ENCODE measurements at places on chromosomes 5 and 9. TPM values are rescaled to one million over a fixed set of nuclear protein-coding genes. Genes with fewer than 3 reads are reported as not detected.

Gene IL9
- not detected for total RNA-seq

Gene MOCS2
- 53.5 TPM for total RNA-seq

Gene SLC34A1
- not detected for total RNA-seq

Gene ADRB2
- total RNA-seq, result not detected

Gene PAIP2
- 104 TPM for total RNA-seq

Gene APC
- 19.4 TPM for total RNA-seq

Gene MLANA
- total RNA-seq, result 0.11 TPM

Gene GFI1B
- total RNA-seq, result 0.51 TPM

Gene GMCL2
- not detected for total RNA-seq

Gene APBB3
- total RNA-seq, result 0.38 TPM

Gene THBS4
- 0.60 TPM for total RNA-seq

DNA sequence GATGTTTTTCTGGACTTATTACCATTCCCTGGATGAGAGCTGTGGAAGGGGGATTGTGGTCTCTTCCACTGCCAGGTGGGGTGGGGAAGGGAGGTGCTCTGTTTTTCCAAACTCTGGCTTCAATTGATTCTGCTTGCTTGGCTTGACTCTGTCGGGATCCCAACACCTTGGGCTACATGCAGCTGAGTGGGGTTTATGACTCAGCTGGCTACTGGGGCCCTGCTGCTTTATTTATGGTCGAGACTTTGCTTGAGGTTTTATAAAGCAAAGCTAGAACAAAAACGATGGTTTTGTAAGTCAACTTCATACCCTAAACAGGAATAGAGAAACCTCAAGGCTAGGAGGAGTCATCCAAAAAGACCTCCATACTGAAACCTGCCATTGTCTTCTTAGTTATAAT is 76.3 kb downstream of the AOPEP start:
- no peak overlapping the region for H3K27ac ChIP-seq
- no peak overlapping the region for H3K4me3 ChIP-seq
- H3K4me1 ChIP-seq, result peaks cover 30% of the 10 kb centered on the region
- DNase-seq, result no peak
- H3K36me3 ChIP-seq, result peaks cover 34% of the 10 kb centered on the region

GRCh38 chr5:107772418-107773310 is 101.9 kb upstream of the EFNA5 start:
- no peaks in the 10 kb centered on the region for H3K4me1 ChIP-seq
- DNase-seq, result no peak
- no peaks in the 10 kb centered on the region for H3K27me3 ChIP-seq
- H3K4me3 ChIP-seq, result no peak overlapping the region
- no peak overlapping the region for H3K27ac ChIP-seq
- H3K36me3 ChIP-seq, result no peaks in the 10 kb centered on the region

GRCh38 chr5:61304590-61305381 is 27.3 kb upstream of the ZSWIM6 start:
- no peak overlapping the region for H3K4me3 ChIP-seq
- H3K4me1 ChIP-seq, result peaks cover 48% of the 10 kb centered on the region
- H3K36me3 ChIP-seq, result no peaks in the 10 kb centered on the region
- peak; percentile 54 for DNase-seq
- H3K27me3 ChIP-seq, result no peaks in the 10 kb centered on the region

DNA sequence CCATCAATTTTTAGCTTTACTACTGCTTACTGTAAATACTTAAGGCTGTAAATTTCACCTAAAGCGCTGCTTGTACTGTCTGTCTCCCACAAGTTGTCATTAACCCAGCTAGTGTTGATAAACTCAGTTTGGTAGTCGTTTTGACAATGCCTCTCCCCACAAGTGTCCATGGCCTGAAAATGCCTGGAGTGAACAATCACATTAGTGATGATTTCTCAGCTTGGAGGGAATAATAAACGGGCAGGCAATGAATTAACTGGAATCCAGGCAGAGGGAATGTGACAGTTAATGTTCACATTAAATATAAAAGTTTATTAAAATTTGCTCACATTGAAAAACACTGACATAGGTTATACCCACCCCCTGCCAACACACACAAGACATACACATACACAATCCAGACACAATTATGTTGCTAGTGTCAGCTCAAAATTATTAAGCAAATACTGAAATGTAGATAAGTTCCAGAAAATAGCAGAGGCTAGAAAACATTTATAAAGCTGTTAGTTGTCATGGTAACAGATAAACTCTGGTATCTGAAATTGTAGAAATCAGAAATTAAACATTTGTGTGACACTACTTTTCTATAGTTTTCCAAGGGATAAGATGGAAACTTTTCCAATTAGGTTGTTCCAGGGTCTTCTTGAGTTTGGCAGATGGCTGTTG is 341.9 kb downstream of the DIRAS2 start:
- H3K4me3 ChIP-seq, result no peak overlapping the region
- DNase-seq, result no peak
- H3K36me3 ChIP-seq, result no peaks in the 10 kb centered on the region
- 0 out of 2 replicates have a peak, but pooled peaks cover 1% of the 10 kb centered on the region for H3K27me3 ChIP-seq
- no peak overlapping the region for H3K27ac ChIP-seq

DNA sequence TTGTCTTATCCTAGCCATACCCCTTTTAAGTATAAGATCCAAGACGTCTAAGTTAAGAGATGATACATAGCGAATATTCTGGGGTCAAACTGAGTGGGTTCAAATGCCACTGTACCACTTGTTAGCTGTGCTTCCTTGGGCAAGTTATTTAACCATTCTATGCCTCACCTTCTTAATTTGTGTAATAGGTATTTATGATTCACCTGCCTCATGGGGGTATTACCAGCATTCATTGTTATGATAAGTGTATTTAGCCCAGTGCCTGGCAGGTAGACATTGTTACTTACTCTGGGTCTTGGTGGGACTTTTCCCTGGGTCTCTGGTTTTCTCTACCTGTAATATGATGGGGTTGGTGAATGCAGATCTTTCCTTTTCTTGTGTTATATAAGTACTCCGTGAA is 3.8 kb downstream of the LARP1 start:
- peaks cover 70% of the 10 kb centered on the region for H3K4me1 ChIP-seq
- no peaks in the 10 kb centered on the region for H3K27me3 ChIP-seq
- H3K27ac ChIP-seq, result no peak overlapping the region
- peak overlapping the region; percentile 11 for H3K4me3 ChIP-seq
- peaks cover 6% of the 10 kb centered on the region for H3K36me3 ChIP-seq
- DNase-seq, result no peak

GRCh38 chr5:5139336-5139776 is 774 bp upstream of the ADAMTS16 start:
- no peak overlapping the region for H3K27ac ChIP-seq
- H3K36me3 ChIP-seq, result no peaks in the 10 kb centered on the region
- no peak for DNase-seq
- H3K4me1 ChIP-seq, result peaks cover 32% of the 10 kb centered on the region

GRCh38 chr5:37722236-37723161 is 117.3 kb downstream of the GDNF start:
- H3K27me3 ChIP-seq, result no peaks in the 10 kb centered on the region
- no peak overlapping the region for H3K4me3 ChIP-seq
- DNase-seq, result peak; percentile 73
- H3K27ac ChIP-seq, result no peak overlapping the region
- H3K36me3 ChIP-seq, result peaks cover 6% of the 10 kb centered on the region
- H3K4me1 ChIP-seq, result peaks cover 34% of the 10 kb centered on the region

DNA sequence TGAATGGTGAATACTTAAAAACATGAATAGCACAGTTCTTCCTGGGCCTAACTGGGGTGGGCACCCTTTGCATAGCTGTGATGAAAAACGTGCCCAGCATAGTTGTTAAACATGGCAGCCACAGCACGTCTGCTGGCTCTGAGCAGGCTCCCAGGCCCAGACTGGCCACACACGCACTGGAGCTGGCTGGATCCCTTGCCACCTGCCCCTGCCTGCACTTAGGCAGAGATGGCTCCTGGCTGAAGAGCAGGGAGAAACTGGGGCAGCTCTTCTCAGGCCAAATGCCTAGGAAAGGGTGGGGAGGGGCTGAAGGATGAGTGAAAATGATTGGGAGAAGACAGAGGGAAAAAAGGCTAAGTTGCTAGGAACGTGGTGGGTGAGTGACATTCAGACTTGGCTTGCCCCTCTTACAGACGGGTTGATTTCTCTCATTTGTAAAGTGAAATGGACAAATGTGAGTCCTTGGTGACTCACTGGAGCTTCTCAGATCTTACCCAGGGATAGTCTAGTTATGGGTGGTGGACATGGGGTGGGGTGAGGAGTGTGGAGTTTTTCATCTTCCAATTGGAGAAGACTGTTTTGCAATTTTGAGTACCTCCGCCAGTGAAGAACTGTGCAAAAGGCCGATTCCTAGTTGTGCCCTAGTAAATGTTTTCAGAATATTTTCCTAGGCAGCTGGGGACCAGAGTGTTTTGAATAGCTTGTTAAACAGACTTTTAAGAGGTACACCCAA is 42.4 kb downstream of the TRIO start:
- H3K27me3 ChIP-seq, result no peaks in the 10 kb centered on the region
- H3K27ac ChIP-seq, result no peak overlapping the region
- no peak overlapping the region for H3K4me3 ChIP-seq
- DNase-seq, result no peak

GRCh38 chr9:123922911-123923310 is 7.0 kb downstream of the DENND1A start:
- peaks cover 84% of the 10 kb centered on the region for H3K4me1 ChIP-seq
- H3K4me3 ChIP-seq, result peak overlapping the region; percentile 57
- peak overlapping the region; percentile 90 for H3K27ac ChIP-seq
- H3K36me3 ChIP-seq, result no peaks in the 10 kb centered on the region
- DNase-seq, result peak; percentile 76
- no peaks in the 10 kb centered on the region for H3K27me3 ChIP-seq

DNA sequence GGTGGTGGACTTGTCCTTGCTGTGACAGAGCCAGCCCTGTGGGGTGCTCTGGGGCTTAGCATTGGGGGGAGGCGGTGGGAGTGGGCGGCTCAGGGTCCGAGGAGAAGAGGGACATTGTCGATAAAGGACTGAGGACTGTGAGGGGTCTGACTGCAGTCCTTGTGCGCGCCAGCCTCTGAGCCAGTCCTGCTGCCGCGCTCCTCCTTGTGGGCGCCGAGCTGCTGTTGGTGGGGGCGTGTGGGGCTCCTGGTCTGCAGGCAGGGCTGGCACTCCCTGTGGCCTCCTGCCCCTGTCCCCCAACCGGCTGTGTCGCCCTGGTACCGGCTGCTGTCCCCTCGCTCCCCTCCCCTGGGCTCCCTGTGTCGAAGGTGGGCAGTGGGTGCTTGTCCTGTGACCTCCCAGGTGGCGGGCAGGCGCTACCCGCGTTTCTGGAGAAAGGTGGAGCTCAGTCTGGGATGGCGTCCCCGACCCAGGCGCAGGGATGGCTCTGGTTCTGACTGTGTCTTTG is 6.9 kb downstream of the RNU6ATAC start:
- no peak overlapping the region for H3K4me3 ChIP-seq
- no peak for DNase-seq
- peaks cover 32% of the 10 kb centered on the region for H3K36me3 ChIP-seq
- no peak overlapping the region for H3K27ac ChIP-seq

DNA sequence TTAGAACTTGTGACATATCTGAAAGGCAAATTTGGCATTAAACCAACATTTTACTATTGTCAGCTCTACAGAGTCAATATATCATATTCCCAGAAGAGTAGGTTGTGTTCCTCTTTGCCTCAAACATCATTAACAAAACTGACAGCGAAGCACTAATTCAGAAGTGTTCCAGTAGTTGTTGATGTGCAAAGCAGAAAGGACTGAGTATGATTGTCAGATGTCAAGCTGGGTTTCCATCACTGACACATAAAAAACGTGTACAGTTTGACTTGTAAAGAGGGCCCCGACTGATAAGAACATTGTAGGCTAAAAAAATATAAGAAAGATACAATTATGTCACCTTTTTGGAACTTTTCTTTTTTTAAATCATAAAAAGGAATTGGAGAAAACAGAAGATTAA is 101.5 kb upstream of the ZNF608 start:
- no peak overlapping the region for H3K27ac ChIP-seq
- H3K27me3 ChIP-seq, result no peaks in the 10 kb centered on the region
- no peaks in the 10 kb centered on the region for H3K36me3 ChIP-seq
- DNase-seq, result no peak
- no peaks in the 10 kb centered on the region for H3K4me1 ChIP-seq

All from HepG2 (cell line).